ENCODE measurements at places on chromosomes 6 and 20.

DNA sequence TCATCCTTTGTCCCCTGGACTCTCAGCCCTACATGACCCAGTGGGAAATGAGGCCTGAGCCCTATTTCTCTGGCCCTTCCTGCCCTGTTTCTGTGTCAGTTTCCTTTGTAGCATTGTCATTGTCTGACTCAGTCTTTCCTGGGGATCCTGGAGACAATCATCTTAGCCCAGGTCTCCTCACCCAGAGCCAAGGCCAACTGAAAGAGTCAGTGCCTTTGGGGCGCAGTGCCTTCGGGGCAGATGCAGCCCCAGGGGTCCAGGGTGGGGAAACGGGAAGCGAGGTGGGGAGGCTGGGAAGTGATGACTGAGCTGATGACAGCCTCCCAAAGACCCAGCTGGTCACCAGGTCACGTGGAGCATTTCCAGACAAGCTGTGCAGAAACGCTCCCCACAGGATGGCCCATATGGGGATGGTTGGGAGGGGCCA is 93.3 kb upstream of the SULF2 start:
- no peak for DNase-seq

- no peak for DNase-seq
Observed at GRCh38 chr6:163777716-163778115, 363.2 kb downstream of the QKI start.

- no peak for DNase-seq
Observed at GRCh38 chr20:46965477-46965876, 70.8 kb downstream of the EYA2 start.

- DNase-seq = no peak
Observed at GRCh38 chr6:33144373-33144772, 47.9 kb downstream of the COL11A2 start.

GRCh38 chr6:40922281-40922680 is 116.7 kb downstream of the UNC5CL start:
- DNase-seq = no peak

DNA sequence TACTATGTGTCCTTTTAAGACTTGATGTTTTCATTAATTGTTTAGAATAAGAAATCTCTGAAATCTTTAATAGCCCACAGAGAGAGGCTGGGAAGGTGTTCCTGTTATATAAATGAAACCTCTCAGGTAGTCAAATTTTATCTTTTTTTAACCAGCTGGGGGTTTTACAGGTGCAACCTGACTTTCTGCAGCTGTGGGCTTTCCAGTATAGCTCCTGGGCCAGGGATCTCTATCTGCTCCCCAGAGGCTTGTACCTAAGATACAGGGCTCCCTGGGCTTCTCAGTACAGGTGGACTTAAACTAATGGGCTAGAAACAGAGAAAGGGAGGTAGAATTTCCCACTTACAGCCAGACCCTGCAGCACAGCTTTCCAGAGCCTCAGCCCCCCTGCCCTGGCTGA is 49.4 kb downstream of the HLA-C start:
- no peak for DNase-seq

DNA sequence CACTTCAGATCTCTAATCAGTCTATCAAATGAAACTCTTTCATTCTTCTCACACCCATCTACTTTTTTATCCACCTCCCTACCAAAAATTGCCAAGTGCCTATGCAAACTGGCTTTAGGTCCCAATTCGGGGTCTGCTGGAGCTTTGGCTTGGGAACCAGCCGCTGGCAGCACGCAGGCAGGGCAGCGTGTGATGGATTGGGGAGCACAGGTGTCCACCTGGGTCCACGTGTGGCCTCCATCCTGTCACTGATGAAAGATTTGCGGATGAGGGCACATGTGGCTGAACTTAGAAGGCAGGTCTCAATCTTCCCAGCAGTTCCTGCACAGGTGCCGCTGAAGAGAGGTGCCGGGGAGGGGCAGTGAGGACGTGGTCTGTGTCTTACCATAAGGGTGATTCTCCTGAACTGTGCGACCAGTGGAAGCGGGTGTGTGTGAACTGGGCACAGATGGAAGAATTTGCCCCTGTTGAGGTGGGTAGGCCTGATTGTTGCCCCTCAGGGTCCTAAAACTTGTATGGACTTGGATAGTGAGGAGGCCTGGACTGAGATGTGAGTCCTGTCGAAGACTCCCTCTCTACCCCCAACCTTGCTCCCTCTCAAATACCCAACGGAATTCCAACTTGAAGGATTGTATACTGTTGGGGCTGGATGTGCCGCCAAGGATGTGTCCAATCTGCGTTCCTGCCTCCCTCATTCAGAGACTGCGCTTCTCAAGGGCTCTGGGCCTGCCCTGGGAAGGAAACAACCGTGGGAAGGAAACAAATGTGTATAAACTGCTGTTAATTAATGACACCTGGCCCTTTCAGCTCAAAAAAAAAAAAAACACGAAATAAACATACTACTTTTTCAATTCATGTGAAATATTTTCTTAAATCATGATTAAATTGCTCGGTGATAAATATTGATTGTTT is 18.4 kb upstream of the RAET1L start:
- no peak for DNase-seq

- no peak for DNase-seq
Observed at GRCh38 chr6:11207199-11207968, 25.1 kb downstream of the NEDD9 start.

DNA sequence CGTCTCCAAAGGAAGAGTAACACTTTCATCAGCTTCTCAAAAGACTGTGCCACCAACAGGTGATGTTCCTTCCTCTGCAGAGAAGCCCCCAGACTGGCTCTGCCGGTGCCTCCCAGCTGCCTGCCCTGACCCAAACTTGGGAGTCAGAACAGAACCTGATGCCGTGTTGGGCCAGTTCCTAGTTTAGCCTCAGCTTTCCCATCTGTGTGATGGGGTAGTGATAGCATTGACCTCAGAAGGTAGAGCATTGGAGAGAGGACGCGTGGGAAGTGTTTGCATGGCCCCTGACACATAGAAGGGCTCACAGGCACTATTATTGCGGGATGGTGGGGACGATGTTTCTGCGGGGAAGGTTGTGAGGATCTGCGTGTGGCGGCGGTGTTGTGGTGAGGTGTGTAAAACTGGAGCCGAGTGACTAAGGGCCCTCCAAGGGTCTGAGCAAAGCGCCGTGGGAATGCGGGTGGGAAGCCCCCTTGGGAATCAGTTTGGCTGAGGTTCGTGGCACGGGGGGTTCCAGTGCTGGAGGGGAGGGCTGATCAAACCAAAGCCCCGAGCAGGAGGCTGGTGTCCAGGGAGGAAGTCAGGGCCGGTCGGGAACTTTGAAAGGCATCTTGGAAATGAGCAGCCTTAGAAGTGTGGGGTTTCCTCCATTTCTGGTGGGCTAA is 1.7 kb downstream of the NTSR1 start:
- no peak for DNase-seq
